ENCODE measurements at places on chromosomes 3 and 15.

GRCh38 chr15:55775316-55775715, 32.4 kb upstream of the PRTG start:
- DNase-seq: peak; percentile 67

DNA sequence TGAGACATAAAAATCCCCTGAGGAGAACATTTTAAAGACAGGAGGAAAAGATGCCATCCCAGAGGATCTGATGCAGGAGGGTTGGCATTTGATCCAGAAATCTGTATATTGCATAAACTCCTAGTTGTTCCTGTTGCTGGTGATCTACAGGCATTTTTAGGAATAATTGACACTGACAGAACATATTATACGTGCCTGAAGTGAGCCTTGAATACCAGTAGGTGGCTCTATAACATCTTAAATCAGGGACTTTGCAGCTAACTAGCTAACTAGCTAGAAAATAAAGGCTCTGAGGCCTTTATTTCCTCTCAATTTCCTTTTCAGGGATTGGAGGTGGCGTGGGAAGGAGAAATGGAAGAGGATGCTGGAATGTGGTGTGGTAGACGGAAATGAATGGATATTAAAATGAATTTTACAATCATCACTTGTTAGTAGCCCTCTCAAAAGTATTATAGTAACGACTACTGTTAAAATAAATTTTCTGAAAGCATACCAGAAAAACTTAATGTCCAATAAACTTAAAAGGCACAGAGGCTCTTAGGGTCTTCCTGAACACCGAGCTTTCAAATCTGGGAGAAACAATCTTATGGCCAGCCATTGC, 73.8 kb upstream of the ZBED2 start:
- DNase-seq: peak; percentile 46

DNA sequence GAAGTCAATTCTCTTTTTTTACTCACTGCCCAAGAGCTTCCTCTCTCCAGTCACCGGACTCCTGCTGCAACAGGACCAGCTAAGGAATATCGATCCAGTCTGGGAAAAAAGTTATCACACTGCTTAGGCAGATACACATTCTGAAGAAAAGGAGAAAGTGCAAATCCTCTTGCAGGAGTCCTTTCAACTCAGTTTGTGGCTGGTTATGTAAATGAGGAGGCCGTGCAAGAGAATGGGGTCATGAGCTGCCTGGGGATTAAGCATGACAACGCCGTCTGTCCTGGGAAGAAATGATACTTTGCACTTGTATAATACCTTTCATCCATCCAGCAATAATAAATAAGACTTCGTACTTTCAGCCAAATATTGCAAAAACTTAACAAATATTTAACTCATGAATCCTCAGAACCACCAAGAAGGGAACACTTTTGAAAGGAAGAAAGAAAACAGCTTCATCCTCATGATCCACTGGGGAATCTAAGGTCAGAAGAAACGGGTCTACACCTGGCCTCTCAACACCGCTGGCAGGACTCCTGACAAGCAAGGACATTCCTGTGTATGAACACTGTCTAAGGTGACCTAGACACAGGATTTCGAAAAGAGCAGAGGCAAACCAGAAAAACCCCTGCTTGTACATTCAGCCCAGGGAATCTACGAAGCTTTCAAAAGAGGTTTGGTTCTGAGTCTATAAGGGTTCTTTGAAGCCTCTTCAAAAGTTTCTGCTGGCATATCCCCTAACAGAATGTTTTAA, 13.1 kb upstream of the WWTR1 start:
- DNase-seq: no peak

DNA sequence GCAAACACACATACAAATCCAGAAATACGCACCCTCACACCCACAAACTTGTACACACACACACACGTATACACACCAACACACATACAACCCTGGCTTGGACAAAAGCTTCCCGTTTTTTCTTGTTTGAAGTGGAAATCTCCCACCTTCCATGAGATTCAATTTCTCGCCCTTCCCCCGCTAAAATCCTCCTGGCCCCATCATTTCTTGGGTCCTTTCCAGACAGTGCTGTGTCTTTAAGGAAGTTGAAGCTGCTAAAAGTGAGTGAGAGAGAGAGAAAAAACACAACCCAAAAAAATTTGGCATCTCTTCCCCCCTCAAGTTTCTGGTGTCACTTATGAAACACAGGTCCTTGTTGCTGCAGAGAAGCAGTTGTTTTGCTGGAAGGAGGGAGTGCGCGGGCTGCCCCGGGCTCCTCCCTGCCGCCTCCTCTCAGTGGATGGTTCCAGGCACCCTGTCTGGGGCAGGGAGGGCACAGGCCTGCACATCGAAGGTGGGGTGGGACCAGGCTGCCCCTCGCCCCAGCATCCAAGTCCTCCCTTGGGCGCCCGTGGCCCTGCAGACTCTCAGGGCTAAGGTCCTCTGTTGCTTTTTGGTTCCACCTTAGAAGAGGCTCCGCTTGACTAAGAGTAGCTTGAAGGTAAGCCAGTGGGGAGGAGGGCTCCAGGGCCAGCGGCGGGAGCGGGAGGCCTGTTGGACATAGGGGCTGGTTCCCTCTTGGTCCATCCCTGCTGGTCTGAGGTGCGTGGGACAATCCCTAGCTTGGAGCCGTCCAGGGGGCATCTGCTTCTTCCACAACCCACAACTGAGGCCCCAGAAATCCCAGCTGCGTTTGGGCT, at the start of gene ISLR:
ISLR (plus strand) TSS at position 331 of the 839 bp plus-strand sequence. CDS start 1,149 bp downstream, outside the sequence.
- no peak for DNase-seq

- DNase-seq: no peak
These were observed 319.8 kb upstream of the LRRFIP2 start for GRCh38 chr3:37494216-37494615.

All from foreskin melanocyte (primary cell).